EH (cell line): ENCODE measurements at places on chromosomes 11 and 22.

- peak; percentile 85 for DNase-seq
Observed at GRCh38 chr11:130403271-130403804, 25.1 kb downstream of the ADAMTS8 start.

- DNase-seq: no peak
Observed at GRCh38 chr11:133227632-133228111, 304.6 kb downstream of the OPCML start.

- no peak for DNase-seq
Observed at GRCh38 chr22:27842201-27842600, 40.6 kb upstream of the MN1 start.

GRCh38 chr11:14974515-14975251 is 2.5 kb upstream of the CALCA start:
- DNase-seq: peak; percentile 30

GRCh38 chr11:102517670-102518069 is 12.9 kb downstream of the MMP7 start:
- DNase-seq: no peak

DNA sequence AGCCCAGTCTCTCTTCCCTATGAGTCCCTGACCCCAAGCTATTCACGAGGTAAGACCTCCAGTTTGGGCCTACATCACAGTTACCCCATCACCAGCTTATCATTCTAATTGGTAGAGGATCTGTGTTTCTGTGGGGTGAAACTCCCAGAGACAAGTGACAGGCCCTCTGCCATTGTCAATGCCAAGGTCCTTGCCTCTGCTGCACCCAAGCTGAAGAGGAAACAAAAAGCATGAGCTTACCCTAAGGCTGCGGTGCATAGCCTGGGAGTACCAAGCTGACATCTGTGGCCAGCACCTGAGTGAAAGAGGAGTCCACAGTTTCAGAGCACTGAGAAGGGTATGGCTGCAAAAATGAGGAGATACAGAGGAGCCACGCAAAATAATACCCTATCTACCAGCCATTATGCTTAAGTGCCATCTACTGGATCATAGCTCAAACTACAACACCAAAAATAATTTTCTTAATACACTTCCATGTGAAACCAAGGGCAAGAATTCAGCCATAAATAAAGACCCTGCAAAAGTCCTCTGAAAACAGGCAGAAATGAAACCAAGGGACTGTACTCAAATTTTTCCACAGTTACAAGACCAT is 62.3 kb upstream of the ANO5 start:
- no peak for DNase-seq

GRCh38 chr11:133823614-133824013 is 21.7 kb downstream of the SPATA19 start:
- no peak for DNase-seq

- no peak for DNase-seq
Observed at GRCh38 chr22:25006354-25006753, 53.8 kb downstream of the KIAA1671 start.
